Astrocyte (in vitro differentiated cells and primary cell): ENCODE measurements at places on chromosomes 2 and 18. TPM values are rescaled to one million over a fixed set of nuclear protein-coding genes. Genes with fewer than 3 reads are reported as not detected.

The STK39 gene
- 23.4 and 26.6 TPM in 2 replicates for total RNA-seq

The ZNF892 gene
- total RNA-seq = 4.8 and 5.9 TPM in 2 replicates

The CRYGD gene
- total RNA-seq = not detected in 2 replicates

The KIAA2012 gene
- total RNA-seq = not detected in 2 replicates

The RNF125 gene
- total RNA-seq = 1.8 and 1.9 TPM in 2 replicates

The SPHKAP gene
- not detected in 2 replicates for total RNA-seq

The IL36RN gene
- total RNA-seq = 0.14 TPM in 1 of 2 replicates, not detected in the other

The NT5DC4 gene
- not detected in 2 replicates for total RNA-seq

The ARHGEF33 gene
- 0.10 and 0.30 TPM in 2 replicates for total RNA-seq

The TNFAIP6 gene
- total RNA-seq = 0.75 and 1.4 TPM in 2 replicates

The HOXD11 gene
- not detected in 2 replicates for total RNA-seq

The KCNG2 gene
- 0.16 TPM in 1 of 2 replicates, not detected in the other for total RNA-seq

The SATB2 gene
- 11.6 and 12.3 TPM in 2 replicates for total RNA-seq

The SERPINB5 gene
- 0.38 TPM in 1 of 2 replicates, not detected in the other for total RNA-seq

The M1AP gene
- 0.20 TPM in 1 of 2 replicates, not detected in the other for total RNA-seq

The PPP1R1C gene
- 0.50 and 1.2 TPM in 2 replicates for total RNA-seq

The FBXO36 gene
- 1.9 and 2.8 TPM in 2 replicates for total RNA-seq

The LTBP1 gene
- total RNA-seq = 29.7 and 30.1 TPM in 2 replicates

The SERPINB4 gene
- total RNA-seq = not detected in 2 replicates

The PRKAG3 gene
- not detected in 2 replicates for total RNA-seq

The NTSR2 gene
- total RNA-seq = not detected in 2 replicates

The ZNF804A gene
- 0.22 and 0.32 TPM in 2 replicates for total RNA-seq
